Ureter (tissue), 1 donor: ENCODE measurements at places on chromosomes 5 and 9. TPM values are rescaled to one million over a fixed set of nuclear protein-coding genes. Genes with fewer than 3 reads are reported as not detected.

The ASS1 gene
- total RNA-seq, result 271 TPM

DNA sequence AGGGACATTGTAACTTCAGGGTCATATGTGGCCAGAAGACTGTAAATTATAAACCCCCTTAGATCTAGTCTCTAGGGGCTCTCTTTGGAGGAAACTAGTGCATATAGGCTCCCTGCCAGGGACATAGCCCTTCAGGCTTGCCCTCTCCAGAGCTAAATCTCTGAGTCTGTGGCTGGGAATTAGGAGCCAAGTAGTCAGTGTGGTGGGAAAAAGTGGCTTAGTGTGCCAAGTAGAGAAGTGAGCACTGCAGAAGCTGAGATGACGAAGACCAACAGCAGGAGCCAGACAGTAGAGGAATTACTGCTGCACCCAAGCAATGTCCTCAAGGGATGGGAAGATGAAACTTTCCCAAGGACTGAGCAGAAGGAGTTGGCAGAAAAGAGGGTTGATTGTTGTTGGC is 71.2 kb downstream of the CWC27 start:
- no peak for DNase-seq

DNA sequence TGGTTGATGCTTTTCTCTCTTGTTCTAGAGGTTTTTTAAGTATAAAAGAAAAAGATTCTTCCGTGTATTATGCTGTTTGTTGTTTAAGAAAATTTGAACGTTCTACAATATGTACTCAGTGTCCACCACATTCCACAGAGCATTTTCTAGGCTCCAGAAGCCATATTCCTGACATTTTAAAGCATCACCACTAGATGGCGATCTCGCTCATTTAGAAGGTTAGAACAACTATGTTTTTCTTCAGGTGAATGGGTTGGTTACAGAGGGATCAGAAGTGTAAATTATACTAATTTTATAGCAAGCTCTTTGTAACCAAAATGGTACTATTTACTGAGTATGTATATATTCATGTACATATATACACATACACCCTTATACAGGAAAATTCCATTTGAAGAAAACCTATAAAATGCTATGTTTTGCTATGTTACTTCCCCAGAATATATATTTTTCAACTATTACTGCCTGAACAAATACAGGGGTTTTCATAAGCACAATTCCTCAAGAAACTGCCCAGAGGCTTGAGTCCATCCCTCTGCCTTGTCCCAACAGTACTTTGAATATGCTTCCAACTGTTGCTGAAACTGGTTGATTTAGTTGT is 284.3 kb downstream of the CCDC171 start:
- DNase-seq, result no peak

DNA sequence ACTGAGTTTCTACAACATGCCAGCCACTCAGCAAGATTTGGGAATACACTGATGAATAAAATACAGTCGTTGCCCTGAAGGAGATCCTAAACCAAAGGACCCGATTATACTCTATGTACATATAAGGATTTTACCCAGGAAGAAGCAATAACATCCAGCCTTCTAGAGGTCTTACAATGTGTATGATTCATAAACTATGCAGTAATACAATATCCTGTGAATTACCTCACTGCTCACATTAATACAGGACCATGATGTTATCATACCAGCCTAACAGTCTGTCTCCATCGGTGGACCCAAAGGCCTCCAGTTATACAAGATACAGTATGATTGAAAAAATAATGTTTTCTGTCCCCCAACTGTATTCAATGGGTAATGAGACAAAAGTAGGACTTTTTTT is 310.5 kb upstream of the TRPM3 start:
- no peak for DNase-seq

- DNase-seq, result no peak
Measured at GRCh38 chr5:136732751-136733150, 367.4 kb upstream of the TRPC7 start.
